Daoy (cell line): ENCODE measurements at places on chromosomes 6 and 20. TPM values are rescaled to one million over a fixed set of nuclear protein-coding genes. Genes with fewer than 3 reads are reported as not detected.

MYLK2 gene
- total RNA-seq = 3.0 and 3.4 TPM in 2 replicates

SRMS gene
- not detected in 2 replicates for total RNA-seq

APCDD1L gene
- total RNA-seq = 2.8 and 3.2 TPM in 2 replicates

ID4 gene
- 2.1 and 3.0 TPM in 2 replicates for total RNA-seq

OR12D3 gene
- total RNA-seq = not detected in 2 replicates

MROH8 gene
- 0.11 TPM in 1 of 2 replicates, not detected in the other for total RNA-seq

SNPH gene
- 1.6 and 3.0 TPM in 2 replicates for total RNA-seq

FAM83B gene
- 0.33 TPM in 1 of 2 replicates, not detected in the other for total RNA-seq

GLP1R gene
- not detected in 2 replicates for total RNA-seq

FOXF2 gene
- 1.6 and 2.7 TPM in 2 replicates for total RNA-seq
